DND-41 (cell line): ENCODE measurements at places on chromosomes 11 and 22.

GRCh38 chr11:9905960-9906791 is 242.3 kb downstream of the SWAP70 start:
- no peak for DNase-seq

DNA sequence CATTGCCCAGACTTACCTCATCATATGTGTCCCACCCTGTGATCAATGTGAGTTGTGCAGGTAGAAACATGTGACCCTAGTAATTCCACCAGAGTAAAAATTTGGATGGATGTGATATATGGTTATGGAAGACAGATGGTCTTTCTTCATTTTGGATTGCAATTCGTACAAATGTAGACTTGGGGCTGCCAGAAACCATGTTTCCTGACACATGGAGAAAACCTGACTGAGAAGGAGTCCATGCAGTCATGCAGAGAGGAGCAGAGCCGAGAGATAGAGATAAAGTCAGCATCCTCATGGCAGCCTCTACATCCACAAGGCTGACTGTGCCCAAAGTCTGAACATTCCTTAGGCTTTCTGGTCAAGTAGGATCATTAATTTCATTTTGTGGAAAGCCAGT is 678.1 kb upstream of the KIRREL3 start:
- no peak for DNase-seq

GRCh38 chr11:96259134-96259830 is 83.7 kb downstream of the MAML2 start:
- DNase-seq: no peak

- DNase-seq: no peak
These were observed 734.5 kb downstream of the METTL15 start for GRCh38 chr11:28842716-28843115.

DNA sequence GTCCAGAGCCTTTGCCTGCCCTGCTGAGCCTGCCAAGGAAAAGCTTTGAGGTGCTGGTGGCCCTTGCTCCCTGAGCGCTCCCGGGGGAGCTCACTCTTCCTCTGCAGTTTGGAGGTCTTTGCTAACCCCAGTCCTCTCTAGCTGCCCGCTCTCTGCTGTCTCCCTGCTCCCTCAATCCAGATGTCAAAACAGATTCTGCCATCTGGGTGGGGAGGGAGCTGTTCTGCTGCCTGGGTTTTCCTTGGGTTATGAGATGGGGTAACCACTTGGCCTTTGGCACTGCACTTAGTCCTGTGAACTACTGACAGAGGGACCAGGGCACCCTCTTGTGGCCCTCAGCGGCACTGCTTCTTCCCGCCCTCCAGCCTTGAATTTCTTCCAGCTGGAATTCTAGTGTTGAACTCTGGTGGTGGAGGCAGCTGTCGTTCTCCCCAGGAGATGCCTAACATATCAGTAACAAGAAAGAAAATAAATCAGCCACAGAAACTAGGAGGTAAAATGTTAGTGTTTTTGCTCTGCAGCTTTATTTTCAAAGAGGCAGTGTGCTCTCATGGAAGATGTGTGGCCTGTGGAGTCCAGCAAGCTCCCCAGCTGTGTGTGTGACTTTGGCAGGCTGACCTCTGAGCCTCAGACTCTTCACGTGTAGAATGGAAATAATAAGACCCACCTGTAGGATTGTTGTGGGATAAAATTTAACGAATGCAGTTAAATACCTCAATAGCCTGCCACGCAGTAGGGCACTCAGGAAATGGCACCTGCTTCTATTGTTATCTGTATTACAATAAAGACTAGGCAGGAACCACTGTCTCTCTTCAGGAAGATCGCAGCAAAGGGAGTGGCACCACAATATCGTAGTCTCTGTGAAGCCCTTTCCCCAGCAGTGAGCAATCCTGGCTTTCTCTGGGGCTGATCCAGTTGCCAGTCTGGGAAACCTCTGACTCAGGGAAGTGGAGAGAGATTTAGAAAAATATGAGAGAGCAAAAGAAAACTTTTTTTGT is 23.4 kb downstream of the ARFGAP2 start:
- DNase-seq: peak; percentile 71

DNA sequence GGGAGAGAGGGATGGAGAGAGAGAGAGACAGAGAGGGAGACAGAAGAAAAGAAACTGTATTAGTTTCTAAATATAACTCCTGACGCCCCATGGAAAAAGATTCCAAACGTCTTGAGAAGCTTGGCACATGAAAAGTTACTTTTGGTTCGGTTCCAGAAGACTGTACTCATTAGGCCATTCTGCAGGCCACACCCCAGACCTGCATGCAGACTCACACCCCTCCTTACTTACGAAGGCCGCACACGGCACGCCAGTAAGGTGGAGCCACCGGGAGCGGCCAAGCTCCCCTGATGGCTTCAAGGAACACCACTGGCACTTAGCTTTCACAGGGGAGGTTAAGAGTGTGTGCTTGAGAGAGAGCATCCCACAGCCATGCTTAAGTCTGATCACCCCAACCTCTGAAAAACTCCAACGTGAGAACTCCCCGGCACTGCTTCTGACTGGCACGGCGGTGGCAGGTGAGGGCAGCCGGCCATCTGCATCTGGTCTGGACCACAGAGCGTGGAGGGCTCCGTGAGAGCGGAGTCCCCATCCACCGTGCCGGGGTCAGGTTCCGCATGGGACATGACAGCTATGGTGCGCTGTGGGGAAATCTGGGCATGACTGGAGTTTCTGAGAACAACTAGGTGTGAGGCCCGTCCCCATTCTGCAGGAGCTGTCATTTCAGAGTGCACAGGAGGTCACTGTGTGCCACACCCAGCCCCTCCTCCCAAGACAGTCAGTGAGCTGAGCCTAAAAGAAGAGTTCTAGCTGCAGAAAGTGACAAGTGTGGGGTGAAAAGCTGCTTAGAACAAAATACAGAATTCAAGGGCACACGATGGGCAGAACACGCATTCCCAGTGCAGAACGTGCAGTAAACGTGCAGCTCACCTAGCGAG is 62.4 kb downstream of the MYH9 start:
- no peak for DNase-seq

GRCh38 chr11:77753230-77753629 is 67.3 kb downstream of the RSF1 start:
- no peak for DNase-seq

GRCh38 chr11:109854731-109855130 is 238.5 kb upstream of the ZC3H12C start:
- DNase-seq: no peak

DNA sequence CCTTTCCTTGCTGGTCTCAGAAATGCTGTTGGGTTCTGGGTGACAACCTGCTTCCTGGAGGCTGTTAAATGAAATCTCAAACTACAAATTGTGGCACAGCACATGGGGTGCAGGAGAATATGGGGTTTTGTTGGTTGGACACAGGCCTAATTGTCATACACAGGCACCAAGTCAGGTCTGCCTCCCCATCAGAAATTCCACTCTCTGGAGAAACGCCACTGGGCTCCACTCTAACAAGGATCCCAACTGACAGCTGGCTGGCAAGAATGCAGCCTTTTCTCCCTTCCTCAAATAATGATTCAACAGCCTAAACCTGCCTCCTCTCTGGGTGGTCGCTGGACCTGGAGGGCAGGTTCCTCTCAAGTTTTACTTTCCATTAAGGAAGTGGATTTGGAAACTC is 177.8 kb upstream of the NARS2 start:
- DNase-seq: no peak

DNA sequence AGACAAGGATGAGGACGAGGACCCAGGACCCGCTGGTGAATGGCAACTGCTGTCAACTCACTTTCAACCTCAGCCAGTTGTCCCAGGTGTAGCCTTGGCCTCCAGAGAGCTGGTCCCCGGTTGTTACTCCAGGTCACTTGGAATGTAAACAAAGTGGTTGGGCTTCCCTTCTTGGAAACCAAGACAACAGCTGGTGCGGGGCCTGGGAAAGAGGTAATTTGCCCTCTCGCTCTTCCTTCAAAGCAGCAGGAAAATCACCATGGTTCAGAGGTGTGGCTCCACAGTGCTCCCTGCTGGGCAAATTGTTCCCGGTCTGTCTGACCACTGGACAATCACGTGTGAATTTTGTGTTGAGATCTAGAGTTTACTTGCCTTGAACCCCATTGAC is 15.0 kb downstream of the SLC1A2 start:
- DNase-seq: peak; percentile 15

GRCh38 chr22:32005453-32005852 is 37.6 kb upstream of the SLC5A1 start:
- no peak for DNase-seq

- DNase-seq: no peak
These were observed 7.2 kb downstream of the CHKA start for GRCh38 chr11:68113986-68114385.

DNA sequence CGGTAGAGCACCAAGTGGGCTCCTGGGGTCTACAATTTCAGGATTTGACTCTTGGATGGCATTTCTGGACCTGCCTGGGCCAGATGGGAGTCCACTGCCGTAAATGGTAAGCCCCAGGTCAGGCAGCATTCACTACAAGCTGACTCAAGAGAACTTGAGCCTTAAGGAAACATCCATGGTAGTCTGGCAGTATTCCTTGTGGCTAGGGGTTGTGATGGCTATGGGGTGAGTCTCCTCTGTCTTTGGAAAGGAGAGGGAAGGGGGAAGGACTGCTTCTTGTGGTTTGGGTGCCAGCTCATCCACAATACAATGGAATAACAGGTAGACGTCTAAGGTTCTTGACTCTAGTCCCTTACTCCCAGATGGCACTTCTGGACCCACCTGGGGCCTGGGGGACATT is 32.3 kb upstream of the POU2AF2 start:
- no peak for DNase-seq

GRCh38 chr22:37148031-37148651 is 1.6 kb downstream of the IL2RB start:
- no peak for DNase-seq

- no peak for DNase-seq
These were observed 462.6 kb downstream of the BUD13 start for GRCh38 chr11:116310226-116310625.
